ENCODE measurements at places on chromosomes 6 and 20.

- DNase-seq = no peak
These were observed 1.6 kb downstream of the PPARD start for GRCh38 chr6:35343835-35344550.

- DNase-seq = no peak
These were observed 20.2 kb upstream of the RALGAPA2 start for GRCh38 chr20:20732641-20733040.

GRCh38 chr20:46400253-46400652 lies 6.2 kb downstream of the ELMO2 start:
- no peak for DNase-seq

DNA sequence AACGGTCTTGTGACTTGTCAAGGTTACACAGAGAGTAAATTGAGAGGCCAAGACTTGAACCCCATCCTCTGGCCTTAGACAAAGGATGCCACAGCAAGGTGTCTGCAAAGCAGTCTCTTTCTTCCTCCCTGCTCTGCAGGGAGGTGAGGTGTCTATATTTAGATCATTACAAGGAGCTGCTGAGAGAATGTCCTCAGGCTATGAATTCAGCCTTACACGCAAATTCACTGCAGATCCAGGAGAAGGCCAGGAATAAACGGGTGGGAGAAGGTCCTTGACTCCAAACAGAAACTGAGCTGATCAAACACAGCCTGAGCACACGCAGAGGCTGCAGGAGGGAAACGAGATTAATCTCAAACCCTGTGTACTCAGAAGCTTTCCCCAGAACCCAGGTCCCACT lies 48.6 kb upstream of the PTPRT start:
- no peak for DNase-seq

GRCh38 chr6:121435444-121436069 lies at the start of gene GJA1:
GJA1 (plus strand) TSS chr6:121435646; CDS start chr6:121446848, 11,202 bp downstream.
- DNase-seq = peak; percentile 74

Measured in forelimb muscle (tissue), 1 donor.